ENCODE measurements at places on chromosomes 12 and 14.

DNA sequence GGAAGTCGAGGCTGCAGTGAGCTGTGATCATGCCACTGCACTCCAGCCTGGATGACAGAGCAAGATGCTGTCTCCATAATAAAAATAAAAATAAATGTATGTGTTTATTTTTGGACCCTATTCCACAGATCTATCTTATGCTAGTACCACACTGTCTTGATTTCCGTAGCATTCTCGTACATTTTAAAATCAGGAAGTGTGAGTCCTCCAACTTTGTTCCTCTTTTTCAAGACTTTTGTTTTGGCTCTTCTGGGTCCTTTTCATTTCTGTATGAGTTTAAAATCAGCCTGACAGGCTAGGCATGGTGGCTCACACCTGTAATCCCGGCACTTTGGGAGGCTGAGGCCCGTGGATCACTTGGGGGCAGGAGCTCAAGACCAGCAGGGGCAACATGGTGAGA, 25.8 kb downstream of the DAO start:
- DNase-seq, result no peak

- no peak for DNase-seq
Observed at GRCh38 chr12:118374126-118374725, 1.5 kb upstream of the TAOK3 start.

DNA sequence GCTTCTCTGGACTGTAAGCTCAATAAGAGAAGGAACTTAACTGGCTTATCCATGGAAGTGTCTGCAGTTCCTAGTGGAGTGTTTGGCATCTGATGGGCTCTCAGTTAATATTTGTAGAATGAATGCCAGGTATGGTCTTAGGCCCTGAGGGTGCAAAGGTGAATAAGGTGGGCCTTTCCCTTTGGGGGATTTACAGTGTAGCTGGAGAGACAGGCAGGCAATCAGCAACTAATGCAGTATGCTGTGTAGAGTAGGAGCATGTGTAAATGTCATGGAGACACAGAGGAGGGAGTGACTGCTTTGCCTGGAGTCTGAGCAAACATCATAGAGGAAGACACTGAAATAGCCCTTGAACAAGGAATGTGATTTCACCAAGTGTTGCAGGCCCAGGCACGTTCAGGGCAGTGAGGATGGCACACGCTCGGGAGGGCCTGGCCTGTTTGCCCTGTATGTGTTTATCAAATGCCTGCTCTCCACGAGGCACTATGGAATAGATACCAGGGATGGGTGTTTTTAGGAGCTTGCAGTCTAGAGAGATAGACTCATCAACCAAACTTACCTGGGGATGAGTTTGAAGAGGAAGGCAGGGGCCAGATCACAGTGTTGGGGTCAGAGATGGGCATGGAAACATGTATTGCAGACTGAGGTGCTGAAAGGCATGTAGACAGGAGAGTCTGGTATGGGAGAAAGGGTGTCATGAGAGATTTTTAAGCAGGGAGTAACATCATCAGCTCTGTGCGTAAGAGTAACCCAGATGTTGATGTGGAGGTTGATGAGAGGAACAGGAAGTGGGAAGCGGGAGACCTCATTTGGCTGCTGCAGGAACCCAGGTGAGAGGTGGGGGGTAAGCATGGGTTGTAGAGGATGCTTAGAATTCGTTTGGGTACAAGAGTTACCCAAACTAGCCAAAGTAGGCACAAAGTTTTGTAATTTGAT, 54.1 kb downstream of the PLXNC1 start:
- no peak for DNase-seq

- DNase-seq, result no peak
Observed at GRCh38 chr12:114579389-114579788, 104.6 kb downstream of the TBX3 start.

- DNase-seq, result no peak
Observed at GRCh38 chr12:101707131-101707782, 9.8 kb downstream of the CHPT1 start.

- DNase-seq, result no peak
Observed at GRCh38 chr14:65287264-65288131, 125.0 kb upstream of the FUT8 start.

- DNase-seq, result no peak
Observed at GRCh38 chr14:65277580-65278270, 134.8 kb upstream of the FUT8 start.

Measured in astrocyte of the spinal cord (primary cell).